Omental fat pad (tissue), 4 donors: ENCODE measurements at places on chromosomes 6 and 20.

GRCh38 chr6:69408886-69409285 lies 387.9 kb downstream of the LMBRD1 start:
- no peak for DNase-seq

GRCh38 chr20:43461894-43462659 lies 4.4 kb downstream of the SRSF6 start:
- no peak for DNase-seq

DNA sequence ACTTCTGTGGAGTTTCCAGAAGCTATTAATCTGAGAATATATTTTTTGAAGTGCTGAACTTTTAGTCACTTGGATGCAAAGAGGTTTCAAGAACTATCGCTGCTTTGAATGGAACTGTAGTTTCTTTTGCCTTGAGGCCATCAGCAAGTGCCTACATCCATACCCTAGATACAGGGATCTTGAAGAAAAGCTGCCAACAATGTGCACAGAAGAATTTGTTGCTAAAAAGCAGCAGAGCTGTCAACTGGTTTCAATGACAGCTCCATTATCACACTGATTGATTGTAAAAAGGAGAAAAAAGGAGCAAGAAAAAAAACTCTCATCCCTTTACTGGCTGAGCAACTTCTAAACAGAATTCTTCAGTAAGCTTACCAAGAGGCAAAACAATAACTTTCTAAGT lies 251.0 kb upstream of the NRSN1 start:
- DNase-seq: no peak

GRCh38 chr6:53873922-53874321 lies 79.1 kb downstream of the LRRC1 start:
- DNase-seq: no peak

DNA sequence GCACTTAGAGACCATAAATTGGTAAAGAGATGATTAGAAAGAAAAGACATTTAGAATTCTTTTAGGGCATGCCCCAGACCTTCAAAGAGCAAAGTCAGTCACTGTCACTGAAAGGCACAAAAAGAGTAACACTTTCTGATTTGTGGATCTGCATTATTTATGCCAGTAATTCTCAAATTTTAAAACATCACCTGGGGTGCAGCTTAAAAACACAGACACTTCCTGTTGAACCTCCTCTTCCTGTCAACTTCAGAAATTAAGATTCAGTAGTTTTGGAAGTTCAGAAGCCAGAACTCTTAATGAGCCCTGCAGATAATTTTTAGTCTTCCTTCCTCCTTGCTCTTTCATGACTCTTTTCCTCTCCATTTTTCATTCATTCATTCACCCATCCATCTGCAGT lies 137.5 kb downstream of the NRN1 start:
- no peak for DNase-seq

DNA sequence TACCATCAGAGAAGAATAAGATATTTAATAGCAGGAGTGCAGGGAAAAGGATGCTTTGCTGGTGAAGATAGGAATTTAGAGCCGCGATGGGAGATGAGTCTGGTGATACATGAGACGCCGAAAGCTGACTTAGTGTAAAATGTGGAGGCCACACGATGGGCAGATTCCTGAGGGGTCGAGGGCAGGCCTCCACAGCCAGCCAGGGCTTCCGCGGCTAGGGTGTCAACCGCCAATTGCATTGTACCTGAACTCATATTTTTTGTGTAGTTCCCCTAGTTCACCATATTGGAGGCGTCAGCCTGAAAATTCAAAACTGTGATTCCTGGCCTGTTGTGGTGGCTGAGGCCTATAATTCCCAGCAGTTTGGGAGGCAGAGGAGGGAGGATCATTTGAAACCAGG lies 8.5 kb downstream of the ETV7 start:
- no peak for DNase-seq

DNA sequence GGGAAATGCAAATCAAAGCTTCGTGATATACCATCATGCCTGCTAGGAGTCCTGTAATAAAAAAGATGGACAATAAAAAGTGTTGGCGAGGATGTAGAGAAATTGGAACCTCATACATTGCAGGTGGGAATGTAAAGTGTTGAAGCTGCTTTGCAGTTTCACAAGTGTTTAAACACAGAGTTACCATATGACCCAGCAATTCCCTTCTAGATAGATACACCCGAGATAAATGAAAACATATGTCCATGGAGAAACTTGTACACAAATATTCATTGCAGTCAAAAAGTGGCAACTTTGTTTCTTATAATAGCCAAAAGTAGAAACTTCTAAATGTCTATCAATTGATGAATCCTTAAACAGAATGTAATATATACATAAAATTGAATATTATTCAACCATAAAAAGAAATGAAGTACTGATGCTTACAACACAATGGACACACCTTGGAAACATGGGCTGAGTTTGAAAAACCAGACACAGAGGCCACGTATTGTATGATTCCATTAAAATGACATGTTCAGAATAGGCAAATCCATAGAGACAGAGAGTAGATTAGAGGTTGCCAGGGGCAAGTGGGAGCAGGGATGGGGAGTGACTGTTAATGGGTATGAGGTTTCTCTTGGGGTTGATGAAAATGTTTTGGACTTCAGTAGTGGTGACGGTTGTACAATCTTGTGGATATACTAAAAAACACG lies 20.8 kb upstream of the ERVFRD-1 start:
- DNase-seq: no peak

DNA sequence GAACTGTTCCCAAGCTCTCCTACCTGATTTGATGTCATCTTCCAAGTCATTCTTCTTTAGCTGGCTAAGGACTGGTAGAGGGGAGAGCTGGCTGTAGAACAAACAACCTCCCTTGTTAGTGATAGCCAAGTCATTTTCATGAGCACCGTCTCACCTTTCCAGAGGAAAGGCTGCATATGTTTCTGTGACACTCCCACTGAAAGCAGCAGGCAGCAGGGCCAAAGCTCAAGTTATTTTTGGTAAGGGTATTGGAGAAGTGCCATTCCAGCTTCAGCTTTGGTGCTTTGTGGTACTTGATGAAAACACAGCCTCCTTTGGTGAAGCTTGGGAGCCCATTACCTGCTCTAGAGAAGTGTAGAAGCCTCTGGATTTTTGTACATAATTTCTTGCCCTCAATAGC lies 5.4 kb upstream of the DOK5 start:
- DNase-seq: no peak

DNA sequence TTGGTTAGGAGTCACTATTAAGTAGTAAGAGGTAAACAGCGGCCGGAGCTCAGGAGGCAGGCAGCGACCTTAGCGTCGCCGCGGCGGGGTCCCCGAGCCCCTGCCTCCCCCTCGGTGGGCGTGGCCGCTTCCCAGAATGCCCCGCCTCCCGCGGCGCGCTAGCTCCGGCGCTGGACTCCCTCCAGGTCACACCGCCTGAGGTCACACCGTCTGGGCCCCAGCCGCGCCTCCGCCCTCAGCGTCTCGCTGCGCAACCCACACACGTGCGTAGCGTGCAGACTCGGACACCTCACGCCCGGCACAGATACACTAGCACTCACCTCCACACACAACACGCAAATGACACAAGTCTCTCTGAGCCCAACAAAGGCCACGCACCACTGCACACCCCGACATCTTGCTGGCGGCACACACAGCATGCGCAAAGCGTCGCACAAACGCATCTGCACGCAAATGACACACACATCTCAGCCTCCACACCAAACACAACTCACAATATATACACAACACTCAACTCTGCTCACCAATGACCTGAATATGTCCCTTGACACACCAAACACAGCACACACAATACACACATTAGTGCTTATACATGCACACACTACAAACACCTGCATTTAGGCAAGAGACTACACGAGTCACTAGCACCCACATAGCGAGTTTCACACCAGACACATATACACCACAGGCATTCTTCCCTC lies 17.6 kb upstream of the CDKN1A start:
- no peak for DNase-seq

DNA sequence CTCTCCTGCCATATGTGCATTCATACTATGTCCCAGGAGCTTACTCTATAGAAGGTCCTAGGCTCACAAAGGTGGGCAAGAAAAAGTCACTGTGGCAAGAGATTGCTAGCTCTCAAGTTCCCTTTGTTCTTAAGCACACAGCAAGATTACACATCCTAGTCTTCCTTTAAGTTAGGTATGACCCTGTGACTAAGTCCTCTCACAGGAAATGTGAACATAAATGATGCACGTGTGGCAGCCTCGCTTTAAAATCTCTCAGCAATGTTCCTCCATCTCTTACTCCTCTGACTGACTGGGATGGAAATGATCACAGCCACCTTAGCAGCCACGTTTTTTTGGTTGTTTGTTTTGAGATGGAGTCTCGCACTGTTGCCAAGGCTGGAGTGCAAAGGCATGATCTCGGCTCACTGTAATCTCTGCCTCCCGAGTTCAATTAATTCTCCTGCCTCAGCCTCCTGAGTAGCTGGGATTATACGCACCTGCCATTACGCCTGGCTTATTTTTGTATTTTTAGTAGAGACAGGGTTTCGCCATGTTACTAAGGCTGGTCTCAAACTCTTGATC lies 35.7 kb upstream of the HAO1 start:
- no peak for DNase-seq

- DNase-seq: no peak
Observed at GRCh38 chr20:2751347-2751877, 49.0 kb downstream of the CPXM1 start.

- DNase-seq: no peak
Observed at GRCh38 chr20:19649041-19649440, 109.0 kb upstream of the RIN2 start.

- DNase-seq: no peak
Observed at GRCh38 chr20:62856931-62857619, 4.5 kb downstream of the TCFL5 start.

GRCh38 chr6:152859225-152859624 lies 108.6 kb downstream of the VIP start:
- DNase-seq: no peak

DNA sequence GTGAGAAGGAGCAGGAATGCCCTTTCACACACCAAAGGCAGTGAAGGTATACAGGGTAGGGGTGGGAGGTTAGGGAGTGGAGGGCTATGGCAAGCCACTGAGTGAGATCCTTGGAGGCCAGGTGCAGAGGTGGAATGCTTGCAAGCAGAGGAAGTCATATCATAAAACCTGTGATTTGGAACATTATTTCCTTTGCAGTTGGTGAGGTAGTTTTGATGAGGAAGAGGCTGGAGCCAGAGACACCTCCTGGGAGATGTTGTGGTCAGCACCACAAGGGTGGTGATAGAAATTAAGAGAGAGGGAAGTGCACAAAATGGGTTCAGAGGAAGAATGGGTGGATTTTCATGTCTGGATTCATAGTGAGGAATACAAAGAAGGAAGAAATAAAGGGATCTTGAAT lies 73.0 kb downstream of the PLCB4 start:
- no peak for DNase-seq

DNA sequence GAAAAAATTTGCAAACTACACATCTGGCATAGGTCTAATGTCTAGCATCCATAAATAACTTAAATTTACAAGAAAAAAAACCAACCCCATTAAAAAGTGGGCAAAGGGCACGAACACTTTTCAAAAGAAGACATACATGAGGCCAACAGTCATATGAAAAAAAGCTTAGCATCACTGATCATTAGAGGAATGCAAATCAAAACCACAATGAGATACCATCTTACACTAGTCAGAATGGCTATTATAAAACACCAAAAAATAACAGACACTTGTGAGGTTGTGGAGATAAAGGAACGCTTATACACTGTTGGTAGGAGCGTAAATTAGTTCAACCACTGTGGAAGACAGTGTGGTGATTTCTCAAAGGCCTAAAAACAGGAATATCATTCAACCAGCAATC lies 33.7 kb upstream of the EPB41L2 start:
- no peak for DNase-seq

GRCh38 chr6:168318579-168319278 lies 848 bp downstream of the DACT2 start:
- DNase-seq: no peak

GRCh38 chr20:41408986-41409385 lies 42.4 kb upstream of the EMILIN3 start:
- no peak for DNase-seq

- DNase-seq: no peak
Observed at GRCh38 chr6:164042212-164042611, 627.7 kb downstream of the QKI start.

DNA sequence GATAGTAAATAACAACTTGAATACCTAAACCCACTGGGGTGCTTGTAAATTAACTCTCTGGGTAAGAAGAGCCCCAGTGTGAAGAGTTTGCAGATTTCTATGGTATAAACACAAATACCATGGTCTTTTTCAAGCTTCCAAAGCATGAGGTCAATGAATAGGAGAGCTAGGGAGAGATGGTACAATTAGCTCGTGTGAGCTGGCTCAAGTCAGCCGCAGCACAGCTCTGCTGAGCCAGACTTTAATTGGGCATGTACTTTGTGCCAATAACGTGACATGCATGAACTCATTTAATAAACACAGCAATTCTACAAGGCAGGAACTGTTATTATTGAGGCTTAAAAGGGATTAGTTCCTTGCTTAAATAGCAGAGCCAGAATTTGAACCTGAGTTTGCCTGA lies 684.2 kb downstream of the KIF16B start:
- no peak for DNase-seq

DNA sequence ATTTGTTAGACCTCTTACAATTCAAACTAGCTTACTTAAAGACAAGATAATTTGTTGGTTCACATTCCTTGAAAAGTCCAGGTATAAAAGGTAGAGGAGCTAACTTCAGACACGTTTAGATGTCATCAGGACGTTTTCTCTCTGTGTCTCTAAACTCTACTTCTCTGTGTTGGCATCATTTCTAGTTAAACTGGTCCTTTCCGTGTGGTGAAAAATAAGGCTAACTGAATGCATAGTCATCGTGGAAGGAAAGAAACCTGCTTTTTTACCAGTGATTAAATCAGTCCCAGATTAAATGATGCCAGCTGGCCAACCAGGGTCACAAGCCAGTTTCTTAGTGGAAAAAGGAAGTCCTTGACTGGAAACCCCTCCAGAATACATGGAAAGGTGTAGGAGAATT lies 168.4 kb upstream of the AHI1 start:
- no peak for DNase-seq

DNA sequence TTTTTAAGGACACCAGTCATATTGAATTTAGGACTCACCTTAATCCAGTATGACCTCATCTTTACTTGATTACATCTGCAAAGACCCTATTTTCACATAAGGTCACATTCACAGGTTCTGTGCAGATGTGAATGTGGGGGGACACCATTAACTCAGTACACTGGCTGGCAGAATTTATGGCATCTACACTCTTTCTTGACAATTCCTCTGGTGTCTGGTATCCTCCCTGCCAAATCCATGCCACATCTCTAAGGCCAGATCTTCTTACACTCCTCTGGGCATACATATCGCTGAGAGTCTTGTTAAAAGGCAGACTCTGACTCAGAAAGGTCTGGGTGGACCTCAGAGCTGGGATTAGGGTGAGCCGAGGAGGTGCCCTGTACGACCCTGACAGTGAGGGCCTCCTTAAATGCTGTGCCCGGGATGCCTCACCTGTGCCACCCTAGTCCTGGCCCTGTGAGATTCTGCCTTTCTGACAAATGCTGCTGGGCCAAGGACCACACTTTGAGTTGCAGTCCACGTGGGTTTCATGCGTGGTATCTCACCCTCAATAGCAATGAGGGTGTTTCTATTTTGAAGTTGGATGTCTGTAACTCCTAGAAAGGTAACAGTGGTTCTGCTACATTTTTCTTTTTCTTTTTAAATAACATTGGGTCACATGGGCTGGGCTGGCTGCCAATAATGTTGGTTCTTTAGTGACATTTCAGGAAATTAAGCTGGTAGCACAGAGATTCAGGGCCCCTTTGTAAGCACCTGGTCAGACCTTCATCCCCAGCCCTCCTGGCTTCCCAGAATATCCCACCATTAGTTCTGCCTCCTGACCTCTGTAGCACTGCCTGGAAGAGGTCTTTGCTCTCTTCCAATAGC lies 17.2 kb upstream of the LRRN4 start:
- DNase-seq: no peak

- no peak for DNase-seq
Observed at GRCh38 chr6:129451187-129451586, 258.8 kb downstream of the ARHGAP18 start.

- DNase-seq: no peak
Observed at GRCh38 chr6:37990762-37991525, 171.4 kb downstream of the ZFAND3 start.
